Thymus (tissue), 14 donors: ENCODE measurements at places on chromosomes 4 and X.

DNA sequence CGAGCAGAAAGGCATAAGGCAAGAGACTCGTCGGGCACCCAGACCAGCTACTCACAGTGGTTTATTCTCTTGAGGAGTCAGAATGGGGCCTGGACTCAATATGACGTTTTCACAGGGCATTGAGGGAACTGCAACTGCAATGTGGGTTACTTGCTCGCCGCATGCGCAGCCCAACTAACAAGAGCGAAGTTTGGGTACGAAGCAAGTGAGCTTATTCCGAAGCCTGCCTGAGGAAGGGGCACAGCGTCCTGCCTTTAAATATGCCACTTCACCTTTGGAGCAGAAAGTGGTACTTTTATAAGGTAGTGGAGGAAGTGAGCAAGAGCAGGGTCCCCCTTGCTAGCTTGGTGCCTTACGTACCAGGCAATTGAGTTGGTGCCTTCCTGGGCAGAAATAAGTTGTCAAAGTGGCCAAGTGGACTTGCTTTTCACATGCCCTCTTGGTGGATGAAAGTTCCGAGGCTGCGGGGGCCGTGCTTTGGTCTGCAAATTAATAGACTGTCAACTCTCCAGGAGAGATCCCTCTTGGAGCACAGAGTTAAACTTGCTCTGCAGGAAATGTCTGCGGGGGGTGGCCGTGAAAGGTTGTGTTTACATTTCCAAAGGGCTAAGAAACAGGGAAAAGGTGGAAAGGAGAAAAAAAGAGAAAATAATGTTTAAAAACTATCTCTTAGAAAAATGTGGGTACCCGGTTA lies 480.4 kb downstream of the TRIML1 start:
- no peak for DNase-seq

GRCh38 chr4:67954890-67955289 lies 8.4 kb downstream of the TMPRSS11A start:
- DNase-seq = no peak

DNA sequence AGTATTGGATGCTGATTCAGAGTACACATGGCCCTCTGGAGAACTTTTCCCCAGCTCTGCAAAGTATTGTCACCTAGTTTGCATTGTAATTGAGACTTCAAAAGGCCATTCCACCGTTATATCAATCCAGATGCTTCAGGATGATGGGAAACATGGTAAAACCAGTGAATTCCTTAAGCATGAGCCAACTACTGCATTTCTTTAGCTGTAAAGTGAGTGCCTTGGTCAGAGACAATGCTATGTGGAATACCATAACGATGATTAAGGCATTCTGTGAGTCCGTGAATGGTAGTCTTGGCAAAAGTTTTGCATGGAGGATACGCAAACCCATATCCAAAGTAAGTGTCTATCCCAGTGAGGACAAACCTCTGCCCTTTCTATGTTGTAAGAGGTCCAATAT lies 355.2 kb downstream of the DCAF12L2 start:
- DNase-seq = no peak

DNA sequence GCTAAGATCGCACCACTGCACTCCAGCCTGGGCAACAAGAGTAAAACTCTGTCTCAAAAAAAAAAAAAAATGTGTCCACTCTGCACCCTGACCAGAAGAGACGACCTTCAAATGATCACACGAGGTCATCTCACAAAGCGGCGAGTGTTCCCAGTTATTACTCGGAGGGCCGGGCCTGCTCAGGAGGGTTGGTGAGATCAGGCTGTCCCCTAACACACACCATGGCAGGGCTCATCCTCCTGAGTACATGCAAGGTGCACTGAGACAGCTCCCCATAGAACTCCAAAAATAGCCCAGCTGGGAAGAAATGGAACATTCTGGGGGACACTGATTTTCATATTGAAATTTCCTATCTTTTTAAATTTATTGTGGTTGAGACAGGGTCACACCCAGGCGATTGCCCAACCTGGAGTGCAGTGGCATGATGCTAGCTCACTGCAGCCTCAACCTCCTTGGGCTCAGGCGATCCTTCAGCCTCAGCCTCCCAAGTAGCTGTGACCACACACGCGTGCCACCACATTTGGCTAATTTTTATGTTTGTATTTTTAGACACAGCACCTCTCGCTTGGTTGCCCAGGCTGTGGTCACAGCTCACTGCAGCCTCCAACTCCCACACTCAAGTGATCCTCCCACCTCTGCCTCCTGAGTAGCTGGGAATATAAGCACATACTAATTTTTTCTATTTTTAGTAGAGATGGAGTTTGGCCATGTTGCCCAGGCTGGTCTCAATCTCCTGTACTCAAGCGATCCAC lies 51.5 kb downstream of the DHRSX start:
- no peak for DNase-seq

- no peak for DNase-seq
Observed at GRCh38 chrX:123943488-123943887, 18.0 kb upstream of the STAG2 start.

DNA sequence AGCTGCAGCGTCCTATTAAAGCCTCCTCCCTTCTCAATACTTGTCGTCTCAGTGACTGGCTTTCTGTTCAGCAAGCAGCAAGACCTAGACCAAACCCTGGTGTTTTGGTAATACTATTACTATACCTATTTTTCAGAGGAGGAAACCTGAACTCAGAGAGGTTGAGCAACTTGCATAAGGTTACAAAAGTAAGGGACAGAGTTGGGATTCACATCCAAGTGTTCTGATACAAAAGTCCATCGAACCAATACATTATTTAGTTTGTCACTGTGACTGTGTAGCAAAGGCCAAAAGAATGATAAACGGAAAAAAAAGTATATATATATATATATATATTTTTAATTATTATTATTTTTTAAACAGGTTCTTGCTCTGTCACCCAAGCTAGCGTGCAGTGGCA lies 29.9 kb upstream of the KLHL8 start:
- no peak for DNase-seq

DNA sequence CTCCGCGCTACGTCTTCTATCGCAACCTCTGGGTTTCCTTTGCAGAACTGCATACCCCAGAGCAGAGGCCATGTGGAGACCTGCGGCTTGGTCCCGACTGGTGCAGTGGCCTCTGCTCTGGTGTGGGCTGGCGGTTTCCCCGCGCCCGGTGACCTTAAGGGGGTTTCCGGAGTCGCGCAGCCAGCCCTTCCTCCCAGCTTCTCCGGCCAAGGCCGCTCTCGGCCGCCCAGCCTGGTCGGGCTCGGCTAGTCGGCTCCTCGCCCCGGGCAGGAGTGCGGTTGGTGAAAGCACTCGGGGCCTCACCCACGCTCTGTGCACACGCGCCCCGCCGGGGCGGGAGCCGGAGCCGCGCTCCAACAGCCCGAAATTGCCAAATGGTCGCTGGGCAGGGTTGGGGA lies 84.9 kb downstream of the BCOR start:
- DNase-seq = no peak
